ENCODE measurements at places on chromosomes 1 and 21.

- DNase-seq, result peak; percentile 56
Observed at GRCh38 chr1:5509664-5510452, 482.4 kb downstream of the NPHP4 start.

DNA sequence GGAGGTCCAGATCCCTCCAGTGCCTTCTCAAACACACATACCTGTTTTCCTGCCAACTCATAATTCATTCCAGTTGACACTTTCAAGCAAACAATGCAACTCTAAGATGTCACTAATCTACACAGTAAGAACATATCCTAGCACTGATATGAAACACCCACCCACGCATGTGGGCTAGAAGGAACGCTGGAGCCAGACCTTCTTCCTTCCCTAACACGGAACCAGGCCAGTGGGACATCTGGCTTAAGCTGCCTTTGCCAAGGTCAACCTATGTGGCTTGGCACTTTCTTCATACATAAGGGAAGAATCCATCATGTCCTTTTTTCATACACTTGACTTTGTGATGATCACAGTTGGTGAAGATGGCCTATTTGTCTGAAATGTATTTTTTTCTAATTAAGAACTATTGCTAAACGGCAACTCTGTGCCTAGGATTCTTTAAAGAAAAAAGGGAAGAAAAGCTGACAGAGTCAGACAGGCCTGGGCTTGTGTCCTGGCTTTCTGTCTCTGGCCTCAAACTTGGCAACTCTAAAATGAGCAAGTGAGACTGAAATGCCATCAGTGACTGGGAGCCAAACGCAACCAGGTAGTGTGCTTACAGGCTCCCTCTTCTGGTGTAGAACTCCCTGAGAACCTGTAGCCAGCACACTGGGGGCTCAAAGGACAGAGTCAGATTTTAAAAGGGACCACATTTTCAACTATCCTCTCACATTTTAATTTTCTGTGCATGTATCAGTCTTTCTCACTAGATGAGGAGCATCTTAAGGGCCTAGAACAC is 92.6 kb upstream of the BEND5 start:
- DNase-seq, result peak; percentile 50

DNA sequence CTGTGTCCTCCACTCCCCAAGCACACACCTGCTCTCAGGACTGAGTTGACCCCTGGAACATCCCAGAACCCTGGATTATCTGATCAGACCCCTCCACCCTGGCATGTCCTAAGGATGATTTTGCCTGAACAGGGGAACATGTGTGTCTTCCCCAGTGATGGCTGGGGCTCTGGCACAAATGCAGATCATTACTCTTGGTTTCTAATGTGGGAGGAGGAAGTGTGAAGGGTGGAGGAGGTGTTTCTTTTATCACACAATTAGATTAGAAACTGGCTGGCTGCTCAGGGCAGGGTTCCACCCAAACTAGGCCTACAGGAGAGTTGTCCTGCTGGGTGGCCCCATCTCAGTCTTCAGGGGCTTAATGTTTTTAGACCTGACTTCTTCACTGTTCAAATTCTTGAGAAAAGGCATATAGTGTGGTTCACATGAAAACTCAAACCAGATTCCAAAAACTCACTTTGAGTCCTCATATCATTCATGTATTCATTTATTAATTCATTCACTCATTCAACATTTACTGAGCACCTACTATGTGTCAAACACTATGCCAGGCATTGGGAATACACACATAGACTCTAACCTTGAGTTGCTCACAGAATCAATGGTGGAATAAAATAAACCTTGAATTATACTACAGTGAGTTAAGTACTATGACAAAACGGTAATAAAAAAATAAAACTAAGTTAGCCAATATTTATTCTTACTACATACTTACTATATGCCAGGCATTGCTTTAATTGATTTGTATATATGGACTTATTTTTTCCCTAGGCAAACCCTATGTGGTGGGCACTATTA is 221.8 kb upstream of the JUN start:
- DNase-seq, result no peak

DNA sequence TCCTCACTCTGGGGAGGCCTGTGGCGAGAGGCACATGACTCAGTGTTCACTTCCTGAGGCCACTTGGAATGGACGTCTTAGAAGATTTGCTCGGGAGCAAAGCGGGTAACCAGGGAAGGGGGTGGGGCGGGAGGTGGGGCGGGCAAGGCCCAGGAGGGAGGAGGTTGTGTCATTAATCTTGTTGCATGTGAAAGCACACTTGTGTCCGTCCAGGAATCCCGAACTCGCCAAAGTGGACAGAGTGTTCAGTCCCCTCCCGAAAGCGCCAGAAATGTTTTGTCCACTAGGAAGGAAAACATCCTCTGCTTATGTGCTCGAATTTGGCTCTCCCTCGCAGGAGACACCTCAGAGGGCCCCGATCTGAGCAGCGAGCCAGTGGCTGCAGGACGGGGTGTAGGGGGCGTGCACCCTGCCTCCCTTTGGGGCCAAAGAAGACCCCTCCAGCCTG is 84.2 kb downstream of the SPSB1 start:
- peak; percentile 16 for DNase-seq

- no peak for DNase-seq
Observed at GRCh38 chr1:167761400-167761799, 39.6 kb downstream of the MPZL1 start.

- no peak for DNase-seq
Observed at GRCh38 chr1:88311907-88312306, 372.2 kb upstream of the PKN2 start.

- DNase-seq, result no peak
Observed at GRCh38 chr1:243923292-243924171, 73.5 kb upstream of the AKT3 start.

DNA sequence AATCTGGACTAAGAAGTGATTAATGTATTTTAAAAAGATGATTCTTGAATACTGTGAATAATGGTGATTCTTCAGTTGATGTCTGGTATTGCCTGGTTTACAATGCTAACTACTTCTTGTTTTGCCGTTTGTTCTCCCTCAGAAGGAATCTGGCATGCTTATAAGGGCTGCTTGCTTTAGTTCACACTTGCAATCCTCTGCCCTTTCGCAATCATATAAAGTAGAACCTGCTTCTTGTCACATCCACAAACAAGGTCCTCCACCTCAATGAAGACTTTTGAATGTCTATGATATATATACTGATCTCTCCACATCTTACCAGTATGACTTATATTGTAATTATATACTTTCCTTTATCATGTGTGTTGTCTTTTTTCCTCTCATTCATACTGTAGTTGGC is 92.6 kb downstream of the ADGRL4 start:
- no peak for DNase-seq

GRCh38 chr21:37183749-37184148 is 83.4 kb downstream of the VPS26C start:
- no peak for DNase-seq

GRCh38 chr1:60141276-60141675 is 67.7 kb upstream of the C1orf87 start:
- DNase-seq, result no peak

GRCh38 chr1:9909234-9910046 is 629 bp downstream of the CTNNBIP1 start:
- no peak for DNase-seq

GRCh38 chr1:92936865-92937264 is 24.4 kb downstream of the DIPK1A start:
- DNase-seq, result no peak

DNA sequence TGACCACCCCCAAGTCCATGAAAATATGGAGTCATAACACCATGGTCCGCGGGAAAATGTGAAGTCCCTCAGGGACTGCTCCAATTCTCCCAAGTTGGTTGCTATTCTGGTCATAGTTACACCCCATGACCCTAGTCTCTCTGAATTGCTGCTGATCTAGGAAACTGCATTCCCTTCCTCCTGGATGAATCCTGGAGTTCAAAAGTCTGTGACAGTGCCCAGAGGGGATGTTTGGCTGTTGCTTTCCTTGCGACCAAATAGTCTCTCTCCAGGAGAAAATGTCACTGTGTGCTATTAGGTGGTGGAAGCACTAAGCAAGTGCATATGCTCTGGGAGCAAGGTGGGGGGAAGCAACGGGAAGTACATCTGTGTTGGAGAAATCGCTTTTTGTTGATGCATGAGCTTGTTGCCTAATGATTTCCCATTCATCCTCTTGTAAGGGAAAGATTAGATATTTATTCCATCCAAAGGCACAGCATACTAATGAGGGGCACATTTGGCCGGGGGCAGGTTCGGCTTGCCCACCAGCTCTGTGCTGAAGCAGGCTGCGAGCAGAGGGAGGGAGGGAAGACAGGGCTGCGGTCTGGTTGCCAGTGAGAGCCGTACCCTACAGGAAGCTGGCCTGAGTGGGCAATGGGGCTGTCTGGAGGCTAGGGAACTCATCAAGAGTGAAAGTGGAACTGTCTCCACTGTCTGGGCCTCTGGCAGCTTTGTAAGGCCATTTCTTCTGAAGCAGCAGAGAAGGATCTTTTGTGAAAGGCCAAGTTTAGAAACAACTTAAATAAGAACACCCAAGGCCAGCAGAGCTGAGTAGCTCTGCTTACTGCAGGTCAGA is 27.2 kb downstream of the SYT6 start:
- no peak for DNase-seq

DNA sequence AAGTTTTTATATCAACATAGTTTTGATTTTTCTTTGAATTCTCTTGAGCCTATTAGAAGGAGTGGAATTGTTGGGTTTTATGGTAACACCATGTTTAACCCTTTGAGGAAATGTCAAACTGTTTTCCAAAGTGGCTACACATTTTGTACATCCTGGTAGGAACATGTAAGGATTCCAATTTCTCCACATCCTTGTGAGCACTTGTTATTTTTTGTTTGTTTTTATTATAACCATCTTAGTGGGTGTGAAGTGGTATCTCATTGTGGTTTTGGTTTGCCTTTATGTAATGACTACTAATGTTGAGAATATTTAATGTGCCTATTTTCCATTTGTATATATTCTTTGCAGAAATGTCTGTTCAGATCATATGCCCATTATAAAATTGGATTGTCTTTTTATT is 120.5 kb downstream of the FGGY start:
- DNase-seq, result no peak

DNA sequence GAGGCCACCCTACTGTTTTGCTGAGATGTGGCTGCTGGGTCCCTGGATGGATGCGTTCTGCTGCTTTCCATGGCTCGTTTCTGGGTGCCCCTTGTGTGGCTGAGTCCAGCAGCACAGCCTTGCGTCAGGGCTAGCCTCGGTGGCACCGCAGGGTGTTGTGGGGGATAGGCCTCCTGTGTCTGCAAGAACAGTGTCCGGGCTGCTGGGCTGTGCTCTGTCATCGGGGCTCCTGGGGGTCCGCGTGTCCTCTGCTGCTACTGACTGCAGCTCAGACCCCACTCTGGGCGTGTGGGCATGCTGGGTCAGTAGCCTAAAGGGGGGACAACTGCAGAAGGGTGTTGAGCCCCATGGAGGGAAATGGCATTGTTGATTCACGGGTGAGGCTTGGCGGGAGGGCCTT is 4.9 kb downstream of the RRP1 start:
- no peak for DNase-seq

GRCh38 chr1:101257500-101258325 is 20.9 kb downstream of the S1PR1 start:
- no peak for DNase-seq

DNA sequence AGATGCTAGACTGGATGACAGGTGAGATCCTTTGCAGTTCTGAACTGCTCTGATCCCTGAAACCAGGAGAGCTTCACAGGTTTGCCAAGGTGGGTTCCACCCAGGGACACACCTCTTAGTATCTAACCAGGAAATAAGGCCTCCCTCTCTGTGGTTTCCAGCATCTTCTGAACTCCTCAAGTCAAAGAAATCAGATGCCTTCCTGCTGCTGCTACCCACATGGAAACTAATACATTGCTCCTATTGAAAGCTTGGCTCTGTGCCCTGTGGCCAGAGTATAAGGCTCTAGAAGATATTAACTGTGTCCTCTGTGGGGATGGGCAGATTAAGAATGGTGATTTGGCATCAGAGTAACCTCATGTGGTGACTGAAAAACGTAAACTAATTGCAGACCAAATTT is 75.0 kb upstream of the MRPS6 start:
- peak; percentile 25 for DNase-seq

DNA sequence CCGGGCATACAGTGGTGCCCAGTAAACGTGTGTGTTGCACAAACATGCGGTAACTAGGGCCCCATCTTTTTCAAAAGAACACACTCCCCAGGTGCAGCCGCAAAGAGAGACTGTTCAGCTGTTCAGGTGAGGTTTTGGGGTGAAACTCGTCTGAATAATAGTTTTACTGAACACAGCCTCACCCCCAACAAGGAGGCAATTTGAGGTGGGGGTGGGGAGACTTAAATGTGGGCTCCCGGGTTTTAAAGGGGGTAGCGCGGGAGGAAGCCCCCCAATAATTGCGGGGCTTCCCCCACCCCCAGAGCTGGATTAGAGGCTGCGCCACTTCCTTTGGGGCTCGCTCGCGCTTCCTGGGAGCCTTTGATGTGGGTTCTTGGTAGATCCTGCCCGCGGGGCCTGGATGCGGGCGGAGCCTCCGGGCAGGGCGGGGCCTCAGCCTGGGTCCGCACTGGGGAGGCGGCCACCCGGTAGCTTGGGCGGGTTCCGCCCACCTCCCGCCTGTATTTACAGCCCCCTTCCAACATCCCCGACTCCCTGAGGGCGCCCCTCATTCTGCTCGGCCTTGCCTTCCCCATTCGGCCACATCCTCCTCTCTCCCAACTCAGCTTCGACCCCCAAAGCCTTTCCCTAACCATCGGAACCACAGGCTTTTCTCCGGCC is 6.4 kb upstream of the EPHA2 start:
- no peak for DNase-seq

DNA sequence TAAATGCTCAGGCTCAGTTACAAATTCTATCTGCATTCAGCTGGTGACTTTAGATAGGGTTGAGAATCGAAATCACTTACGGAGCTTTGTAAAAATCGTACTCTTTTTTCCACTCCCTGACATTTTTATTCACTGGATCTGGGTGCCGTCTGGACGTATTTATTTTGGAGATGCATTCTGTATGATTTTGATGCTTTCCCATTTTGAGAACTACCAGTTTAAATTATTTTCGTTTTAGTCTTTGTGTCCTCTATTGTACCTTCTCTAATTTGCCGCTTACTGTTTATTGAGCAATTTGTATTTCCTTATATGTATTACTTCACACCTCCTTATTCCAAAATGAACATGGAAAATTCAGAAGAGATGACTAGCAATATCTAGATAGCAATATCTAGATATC is 96.2 kb downstream of the FASLG start:
- no peak for DNase-seq

- DNase-seq, result no peak
Observed at GRCh38 chr1:186327331-186327730, 47.7 kb downstream of the TPR start.

DNA sequence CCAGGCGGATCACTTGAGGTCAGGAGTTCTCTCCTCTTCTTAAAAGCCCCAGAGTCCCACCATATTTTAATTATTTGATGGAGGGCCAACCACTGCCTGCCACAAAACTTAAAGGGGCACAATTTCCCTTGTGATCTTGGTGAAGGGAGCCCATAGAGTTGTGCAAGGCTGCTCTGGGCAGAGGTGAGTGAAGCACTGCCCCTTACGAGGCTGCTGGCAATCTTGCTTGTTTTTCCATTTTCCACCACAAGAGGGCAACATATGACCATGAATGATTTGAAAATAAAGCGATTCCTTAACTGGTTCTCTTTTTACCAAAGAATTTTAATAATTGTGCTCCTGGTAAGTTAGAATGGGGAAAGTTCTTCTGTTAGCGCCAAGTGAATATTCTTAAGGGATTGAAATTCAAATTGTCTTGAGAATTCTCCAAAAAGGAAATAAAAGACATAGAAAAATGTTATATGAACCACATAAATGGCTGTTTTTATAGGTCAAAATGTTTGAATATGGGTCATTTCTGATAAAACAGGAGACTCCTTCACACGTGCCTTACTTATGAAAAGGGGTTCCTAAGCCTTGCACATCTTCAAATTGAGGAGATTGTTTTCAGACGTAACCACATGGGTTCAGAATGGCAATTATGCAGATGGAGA is 22.7 kb downstream of the PGM1 start:
- peak; percentile 56 for DNase-seq

All from foreskin fibroblast (primary cell).